Posterior cingulate gyrus (tissue), 11 donors: ENCODE measurements at places on chromosomes 6 and 20.

DNA sequence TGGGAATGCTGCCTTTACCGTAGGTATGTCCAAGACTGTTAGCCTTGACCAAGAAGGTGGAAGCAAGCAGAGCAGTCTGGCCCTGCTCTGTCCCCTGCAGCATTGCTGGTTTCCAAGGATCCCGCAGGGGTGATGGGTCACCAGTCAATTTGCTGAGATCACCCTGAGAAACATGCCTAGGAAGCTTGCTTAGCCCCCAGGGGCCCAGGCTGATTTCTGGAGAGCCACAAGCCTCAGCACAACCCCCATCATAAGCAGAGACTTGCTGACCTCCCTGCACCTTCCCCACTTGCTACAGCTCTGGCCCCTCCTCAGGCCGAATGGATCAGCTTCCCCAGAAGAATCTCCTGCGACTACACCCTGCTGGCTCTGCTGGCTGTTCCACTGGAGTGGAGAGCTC is 21.5 kb downstream of the ARHGAP40 start:
- no peak for DNase-seq

- no peak for DNase-seq
These were observed 62.6 kb upstream of the ADGRB3 start for GRCh38 chr6:68572525-68572924.

- no peak for DNase-seq
These were observed 2.0 kb upstream of the ZNFX1 start for GRCh38 chr20:49279677-49280462.

- DNase-seq = no peak
These were observed 1.7 kb upstream of the CD24 start for GRCh38 chr6:106976270-106976669.

DNA sequence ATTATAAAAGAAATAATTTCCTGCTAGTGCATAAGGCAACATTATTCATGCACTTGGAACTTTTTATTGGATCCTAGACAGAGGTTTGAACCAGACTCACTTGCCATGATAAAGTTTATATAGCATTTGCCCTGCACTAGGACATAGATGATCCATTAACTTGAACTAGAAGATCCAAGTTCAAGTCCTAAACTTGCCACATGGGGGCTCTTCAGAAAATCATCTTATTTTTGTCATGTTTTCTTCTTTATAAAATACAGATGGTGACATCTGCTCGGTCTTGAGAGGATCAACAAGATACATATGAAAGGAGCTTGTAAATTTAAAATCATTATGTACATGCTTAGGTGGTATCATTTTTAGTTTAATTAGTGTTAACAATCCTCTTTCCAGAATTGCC is 94.5 kb downstream of the SIM1 start:
- DNase-seq = no peak

- DNase-seq = no peak
These were observed 99.5 kb upstream of the THEMIS start for GRCh38 chr6:128000363-128000762.

DNA sequence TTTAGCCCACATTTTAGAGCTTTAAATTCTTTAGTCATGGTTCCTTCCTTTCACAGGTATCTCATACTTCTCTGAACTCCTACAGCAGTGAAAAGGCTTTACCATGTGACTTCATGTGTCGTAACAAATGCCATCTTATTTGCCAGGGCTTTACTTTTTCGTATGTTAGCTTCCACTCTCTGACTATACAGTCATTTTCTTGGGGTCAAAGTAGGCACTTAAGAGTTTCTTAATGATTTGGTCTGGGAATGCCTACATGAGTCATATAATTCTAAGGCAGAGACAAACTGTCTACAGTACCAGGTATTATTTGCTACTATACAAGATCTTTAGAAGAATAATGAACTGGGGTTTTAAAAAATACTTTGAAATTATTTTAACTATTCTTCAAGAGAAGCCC is 15.0 kb downstream of the RAB23 start:
- DNase-seq = no peak

GRCh38 chr20:45037635-45038034 is 63.3 kb downstream of the KCNS1 start:
- no peak for DNase-seq

- no peak for DNase-seq
These were observed 30.0 kb downstream of the OSBPL2 start for GRCh38 chr20:62268228-62268900.

DNA sequence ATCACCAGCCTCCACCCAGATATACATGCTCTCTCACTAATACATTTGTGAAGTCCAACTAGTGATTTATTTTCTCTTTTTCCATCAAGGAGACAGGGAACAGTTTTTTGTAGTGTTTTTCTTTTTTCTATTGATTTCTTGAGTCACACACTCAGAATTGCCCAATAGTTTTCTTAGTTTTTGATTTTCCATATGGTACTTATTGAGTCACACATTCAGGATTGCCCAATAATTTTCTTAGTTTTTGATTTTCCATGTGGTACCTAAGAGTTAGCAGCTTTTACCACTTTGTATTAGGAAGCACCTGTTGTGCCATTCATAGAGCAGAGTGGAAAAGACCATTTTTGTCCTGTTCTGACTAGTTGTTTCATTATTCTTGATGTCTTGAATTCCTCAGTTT is 1268.8 kb downstream of the EPHA7 start:
- no peak for DNase-seq

DNA sequence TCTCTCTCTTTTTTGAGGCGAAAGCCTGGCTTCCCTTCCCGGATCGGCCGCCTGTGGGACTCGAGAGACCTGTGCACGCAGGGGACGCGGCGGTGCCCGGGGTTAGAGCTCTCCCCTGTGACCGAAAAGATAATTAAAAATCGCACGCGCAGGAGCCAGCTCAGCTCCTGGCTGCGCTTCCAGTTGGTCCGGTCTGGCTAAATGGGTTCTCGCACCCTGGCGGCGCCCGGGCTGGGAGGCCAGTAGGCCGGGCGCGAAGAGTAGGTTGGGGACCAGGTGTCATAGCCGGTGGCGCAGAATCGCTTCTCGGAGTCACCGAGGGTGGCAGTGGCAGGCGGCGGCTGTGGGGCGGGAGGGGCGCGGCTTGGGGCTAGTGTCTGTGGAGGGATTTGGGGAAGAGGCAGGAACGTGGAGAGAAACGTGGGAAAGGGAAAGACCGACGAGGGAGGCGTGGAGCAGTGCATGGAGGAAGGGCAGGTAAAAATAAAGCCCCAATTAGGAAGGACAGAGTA is 41.9 kb upstream of the SUPT3H start:
- DNase-seq = peak; percentile 30

DNA sequence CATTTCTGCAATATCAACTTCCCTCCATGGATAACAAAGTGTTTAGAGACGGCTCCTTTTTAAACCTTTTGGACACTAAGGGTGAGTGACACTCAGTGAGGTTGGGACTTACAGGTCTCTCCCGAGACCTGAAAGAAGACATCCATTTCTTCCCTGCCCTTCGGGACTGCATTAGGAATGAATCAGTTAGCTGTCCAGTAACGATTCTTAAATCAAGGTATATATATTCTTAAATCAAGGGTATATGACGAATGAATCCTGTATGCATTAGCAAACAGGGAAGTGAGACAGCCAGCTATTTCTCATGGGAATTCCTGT is 52.9 kb downstream of the EDN1 start:
- DNase-seq = no peak

DNA sequence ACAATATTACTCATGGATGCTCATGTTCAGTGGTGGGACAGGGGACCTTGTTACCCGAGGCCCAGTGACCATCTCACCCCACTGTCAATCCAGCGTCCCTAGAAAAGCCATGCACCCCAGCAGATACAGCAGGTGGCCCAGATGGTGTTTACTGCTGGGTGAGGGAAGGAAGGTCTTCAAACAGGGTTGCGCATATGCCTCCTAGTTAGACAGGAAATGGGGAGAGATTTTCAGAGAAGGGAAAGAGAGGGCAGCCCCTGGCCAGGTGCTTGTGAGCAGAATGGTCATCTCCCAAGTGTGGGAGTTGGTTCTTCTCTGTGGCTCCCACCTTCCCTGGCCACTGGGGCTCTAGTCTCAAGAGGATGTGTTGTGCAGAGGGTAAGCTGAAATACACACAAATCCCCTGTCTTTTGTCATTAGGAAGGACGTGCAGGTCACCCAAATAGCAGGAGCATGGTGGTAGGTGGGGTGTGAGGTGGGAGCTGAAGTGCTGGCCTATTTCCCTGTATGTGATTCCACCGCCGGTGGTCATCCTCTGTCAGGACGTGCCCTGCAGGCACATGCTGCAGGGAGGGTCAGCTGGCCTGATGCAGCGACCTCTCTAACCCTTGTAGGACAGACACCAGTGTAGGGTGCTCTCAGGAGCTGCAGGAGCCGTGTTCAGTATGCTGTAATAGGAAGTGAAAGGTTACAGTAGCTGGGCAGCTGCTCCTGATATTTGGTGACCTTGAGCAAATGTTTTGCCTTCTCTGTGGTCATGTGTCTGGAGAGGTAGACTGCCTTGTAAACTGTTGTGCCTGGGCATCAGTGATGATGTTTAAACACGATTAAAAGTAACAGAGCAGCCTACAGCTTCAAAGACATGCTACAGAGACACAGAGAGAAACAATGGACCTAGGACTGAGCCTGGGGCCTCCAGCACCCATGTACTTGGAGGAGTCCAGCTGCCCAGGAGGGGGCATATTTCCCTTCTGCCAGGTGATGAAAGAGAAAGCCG is 3.2 kb upstream of the CST3 start:
- DNase-seq = no peak

DNA sequence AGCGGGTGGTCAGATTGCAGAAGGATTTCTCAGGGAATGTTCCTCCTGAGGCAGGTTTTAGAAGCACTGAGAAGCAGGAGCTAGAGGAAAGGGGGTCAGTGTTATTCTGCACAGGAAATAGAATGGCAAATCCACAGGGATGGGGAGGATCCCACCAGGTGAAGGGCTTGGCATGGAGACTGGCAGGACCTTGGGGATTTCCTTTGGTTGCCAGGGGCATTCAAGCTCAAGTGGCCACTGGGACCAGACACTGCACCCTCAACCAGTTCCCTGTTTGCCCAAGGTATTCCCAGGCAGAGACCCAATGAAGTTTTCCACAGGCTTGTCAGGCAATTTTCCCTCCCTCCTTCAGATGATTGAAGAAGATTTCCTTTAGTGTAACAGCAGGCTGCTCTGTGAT is 123.2 kb upstream of the KCNK16 start:
- no peak for DNase-seq

DNA sequence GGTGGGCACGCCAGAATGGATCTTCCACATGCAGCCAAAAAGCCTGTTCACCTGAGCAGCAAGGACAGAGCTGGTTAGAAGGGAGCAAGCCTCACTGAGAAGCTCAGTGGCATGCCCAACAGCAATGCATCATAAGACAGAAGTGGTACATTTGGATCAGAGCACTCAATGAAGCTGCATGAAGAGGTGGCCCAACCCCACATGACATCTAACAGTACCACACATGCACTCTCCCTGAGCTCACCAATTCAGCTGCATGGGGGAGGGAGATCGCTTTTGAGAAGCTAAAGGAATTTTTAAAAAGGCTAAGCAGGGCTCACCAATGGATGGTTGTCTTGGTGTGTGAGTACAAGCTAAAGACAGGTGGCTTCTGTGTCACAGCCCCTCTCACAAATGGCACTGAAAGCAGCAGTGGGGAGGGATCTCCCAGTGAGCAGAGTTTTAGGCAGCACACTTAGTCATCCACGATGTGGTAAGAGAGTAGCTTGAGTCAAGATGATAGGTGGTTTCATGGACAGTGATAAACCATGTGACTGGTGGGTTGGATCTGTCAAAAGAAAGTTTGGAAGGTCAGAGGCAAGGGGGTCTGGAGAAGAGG is 166.6 kb upstream of the TAB2 start:
- no peak for DNase-seq

DNA sequence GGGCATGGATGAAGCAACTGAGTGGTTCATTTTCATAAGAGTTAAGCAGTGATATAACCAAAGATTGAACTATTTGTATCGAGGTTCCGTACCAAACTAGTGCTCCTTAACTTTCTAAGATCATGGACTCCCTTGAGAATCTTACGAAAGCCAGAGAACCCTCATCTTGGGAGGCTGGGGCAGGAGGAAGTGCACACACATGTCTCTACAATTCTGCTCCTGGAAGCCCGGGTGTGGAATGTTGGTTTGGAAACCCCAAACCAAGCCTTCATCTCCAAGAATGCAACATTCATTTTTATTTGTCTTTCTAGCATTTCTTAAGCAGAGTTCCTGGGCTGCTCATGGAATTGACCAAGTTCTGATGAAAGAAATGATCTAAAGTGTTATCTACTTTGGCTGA is 250.5 kb upstream of the PRND start:
- DNase-seq = no peak

DNA sequence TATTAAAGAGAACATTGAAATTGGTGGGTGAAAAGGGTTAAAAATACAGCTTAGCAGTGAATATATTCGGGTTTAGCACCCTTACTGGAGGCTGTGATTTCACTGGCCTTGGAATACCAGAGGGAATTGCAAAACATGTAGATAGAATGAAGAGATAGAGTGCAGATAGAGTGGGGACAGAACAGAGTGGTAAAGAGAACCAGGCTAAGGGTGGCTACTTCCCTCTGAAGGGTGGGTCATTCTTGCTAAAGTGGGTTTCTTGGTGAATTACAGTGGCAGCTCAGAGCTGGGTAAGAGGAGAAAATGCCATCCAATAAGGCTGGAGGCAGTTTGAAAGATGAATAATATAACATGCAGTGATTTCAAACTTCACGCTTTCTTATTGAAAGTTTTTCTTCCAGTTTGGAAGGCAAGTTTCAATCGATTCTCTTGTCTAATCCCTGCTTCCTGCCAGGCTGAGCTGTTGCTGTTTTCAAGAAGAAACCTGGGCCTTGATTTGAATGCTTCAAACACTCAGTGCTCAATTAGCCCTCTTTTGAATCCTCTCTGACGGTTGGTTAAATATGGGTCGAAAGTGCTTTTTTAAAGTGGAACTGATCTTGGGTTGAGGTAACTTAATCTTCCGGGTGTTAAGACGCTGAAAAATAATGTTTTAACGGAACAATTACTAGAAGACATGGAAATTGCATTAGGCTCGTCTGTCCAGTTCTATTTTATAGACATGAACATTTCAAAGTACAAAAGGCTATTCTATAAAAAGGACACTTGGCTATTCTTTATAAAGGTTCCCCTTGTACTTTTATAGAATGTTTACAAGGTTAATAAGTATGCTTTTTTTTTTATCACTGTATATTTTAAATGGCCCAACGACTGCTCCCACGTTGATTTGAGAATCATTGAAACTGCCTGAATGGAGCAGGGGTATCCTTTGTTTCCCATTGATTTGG is 203.3 kb downstream of the BCAS1 start:
- no peak for DNase-seq

DNA sequence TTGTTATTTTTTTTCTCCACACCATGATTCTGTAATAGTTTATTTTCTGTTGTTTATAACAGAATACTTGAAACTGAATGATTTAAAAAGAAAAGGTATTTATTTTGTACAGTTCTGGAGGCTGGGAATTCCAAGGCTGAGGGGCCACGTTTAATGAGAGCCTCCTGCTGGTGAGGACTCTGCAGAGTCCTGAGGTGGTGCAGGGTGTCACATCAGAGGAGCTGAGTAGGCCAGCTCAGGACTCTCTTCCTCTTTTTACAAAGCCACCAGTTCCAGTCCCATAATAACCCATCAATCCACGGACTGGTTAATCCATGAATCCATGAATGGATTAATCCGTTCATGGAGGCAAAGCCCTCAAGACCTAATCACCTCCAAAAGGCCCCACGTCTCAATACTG is 71.6 kb downstream of the TFAP2A start:
- DNase-seq = no peak

- DNase-seq = no peak
These were observed 23.4 kb downstream of the DYNLT1 start for GRCh38 chr6:158620963-158621693.

GRCh38 chr6:149032599-149033405 is 284.7 kb upstream of the TAB2 start:
- DNase-seq = no peak
